ENCODE measurements at places on chromosomes 1 and 21.

DNA sequence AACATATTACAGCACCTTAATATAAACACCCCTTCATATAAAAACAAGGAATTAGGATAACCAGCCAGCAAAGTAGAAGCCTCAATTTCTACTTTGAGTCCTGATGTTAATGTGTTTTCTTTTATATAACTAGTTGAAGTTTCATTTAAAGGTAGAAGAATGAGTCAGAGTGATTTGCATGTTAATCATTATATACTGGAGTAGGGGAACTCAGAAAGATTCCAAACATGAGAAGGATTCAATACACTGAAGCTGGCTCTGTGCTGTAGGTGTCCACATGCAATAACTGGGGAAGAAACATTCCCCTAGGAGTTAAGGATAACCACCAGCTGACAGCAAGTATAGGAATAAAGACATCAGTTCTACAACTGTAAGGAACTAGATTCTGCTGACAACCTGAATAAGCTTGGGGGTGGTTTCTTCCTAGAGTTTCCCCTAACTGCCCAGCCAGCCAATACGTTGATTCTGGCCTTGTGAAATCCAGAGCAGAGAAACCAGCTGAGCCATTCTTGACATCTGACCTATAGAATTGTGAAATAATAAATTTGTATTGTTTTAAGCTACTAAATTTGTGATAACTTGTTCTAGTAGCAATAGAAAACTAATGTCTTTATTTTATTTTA, 33.4 kb upstream of the RNPC3 start:
- DNase-seq = no peak

GRCh38 chr1:66374561-66375111, 159.3 kb upstream of the SGIP1 start:
- peak; percentile 61 for DNase-seq

DNA sequence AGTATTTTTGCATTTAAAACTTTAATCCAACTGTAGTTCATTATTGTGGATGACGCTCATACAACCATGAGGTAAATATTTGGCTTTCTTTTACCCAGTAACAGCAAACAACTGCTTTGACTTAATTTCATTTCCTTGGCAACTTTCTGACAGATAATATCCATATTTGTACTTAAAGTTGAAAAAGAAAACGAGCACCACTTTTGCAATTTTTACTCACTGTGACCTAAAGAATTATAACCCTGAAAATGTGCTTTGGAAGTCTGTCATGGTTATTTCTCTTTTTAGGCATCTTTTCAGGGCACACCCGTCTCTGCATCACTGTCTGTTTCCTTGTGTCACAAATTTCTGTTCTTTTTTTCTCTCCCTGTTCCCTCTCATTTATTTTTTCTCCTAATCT, 918 bp upstream of the CD2 start:
- no peak for DNase-seq

DNA sequence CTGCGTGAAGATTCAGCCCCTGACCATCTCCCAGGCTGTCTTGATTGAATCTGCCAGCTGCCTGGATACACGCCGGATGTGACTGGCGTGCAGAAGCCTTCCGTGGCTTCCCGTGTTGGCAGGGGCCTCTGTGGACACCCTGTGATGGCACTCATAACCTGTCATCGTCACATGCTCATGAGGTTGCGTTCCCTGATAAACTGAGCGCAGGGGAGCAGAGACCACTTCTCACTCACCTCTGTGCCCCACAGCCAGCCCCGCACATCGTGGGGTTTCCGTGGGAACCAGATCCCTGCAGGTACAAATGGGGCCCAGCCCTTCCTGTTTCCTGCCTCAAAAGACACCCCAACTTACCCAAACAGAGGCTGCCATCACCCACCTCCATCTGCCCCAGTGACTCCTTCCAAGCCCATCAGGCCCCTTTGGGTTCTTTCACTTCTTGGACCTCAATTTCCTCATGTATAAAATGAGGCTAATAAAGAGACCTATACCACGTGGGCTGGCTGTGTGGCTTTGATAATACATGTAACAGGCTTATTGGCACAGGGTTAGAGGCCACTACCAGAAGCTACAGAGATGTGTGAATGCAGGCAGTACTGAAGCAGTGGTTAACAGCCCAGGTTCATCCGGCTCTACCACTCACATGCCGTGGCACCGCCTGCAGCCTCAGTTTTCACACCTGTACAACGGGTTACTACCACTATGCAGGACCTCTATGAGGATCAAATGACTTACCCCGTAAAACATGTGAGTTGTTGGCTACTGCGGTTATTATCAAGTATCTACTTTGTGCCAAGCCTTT, 23.6 kb downstream of the HTR6 start:
- DNase-seq = no peak

- DNase-seq = no peak
Measured at GRCh38 chr1:27071049-27071416, 58.4 kb upstream of the TENT5B start.
